Activated T-helper 1 cell treated with Interleukin-2 at 50 U/mL for 16 hours (primary cell): ENCODE measurements at places on chromosomes 4 and X.

- DNase-seq = no peak
Observed at GRCh38 chrX:132576939-132577338, 88.1 kb upstream of the MBNL3 start.

- DNase-seq = no peak
Observed at GRCh38 chr4:61041527-61041926, 158.6 kb upstream of the ADGRL3 start.

- no peak for DNase-seq
Observed at GRCh38 chr4:75876218-75876617, 26.0 kb downstream of the PPEF2 start.

DNA sequence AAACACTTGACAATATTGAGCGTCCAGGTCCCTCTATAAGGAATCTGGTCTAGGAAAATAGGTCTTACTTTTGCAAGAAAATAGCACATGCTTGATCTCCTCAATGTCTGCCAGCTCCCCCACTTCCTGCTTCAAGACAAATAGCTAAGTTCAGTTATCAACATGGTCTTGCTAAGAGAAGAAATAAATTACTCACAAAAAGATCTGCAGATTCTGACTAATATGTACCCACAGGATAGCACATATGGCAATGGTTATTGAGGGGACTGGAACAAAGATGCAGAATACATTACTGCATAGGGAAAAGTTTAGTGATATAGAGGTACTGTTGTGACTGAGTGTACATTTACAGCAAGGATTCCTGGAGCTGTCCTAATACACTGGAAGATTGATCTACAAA, 457.5 kb upstream of the GRID2 start:
- no peak for DNase-seq

DNA sequence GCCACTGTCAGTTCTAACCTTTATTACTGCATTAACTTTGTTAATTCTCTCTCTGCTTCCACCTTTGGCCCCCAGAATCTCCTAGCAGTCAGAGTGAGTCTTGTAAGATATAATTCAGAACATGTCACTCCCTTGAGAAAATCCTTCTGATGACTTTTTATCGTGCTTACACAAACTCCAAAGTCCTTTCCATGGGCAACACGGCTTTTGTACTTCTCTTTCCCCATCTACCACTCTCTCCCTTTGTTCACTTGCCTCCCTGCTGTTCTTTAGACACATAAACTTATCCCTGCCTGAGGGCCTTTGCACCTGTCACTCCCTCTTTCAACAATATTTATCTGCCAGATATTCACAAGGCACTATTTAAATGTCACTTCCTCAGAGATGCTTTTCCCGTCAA, 64.8 kb downstream of the MAOB start:
- no peak for DNase-seq

DNA sequence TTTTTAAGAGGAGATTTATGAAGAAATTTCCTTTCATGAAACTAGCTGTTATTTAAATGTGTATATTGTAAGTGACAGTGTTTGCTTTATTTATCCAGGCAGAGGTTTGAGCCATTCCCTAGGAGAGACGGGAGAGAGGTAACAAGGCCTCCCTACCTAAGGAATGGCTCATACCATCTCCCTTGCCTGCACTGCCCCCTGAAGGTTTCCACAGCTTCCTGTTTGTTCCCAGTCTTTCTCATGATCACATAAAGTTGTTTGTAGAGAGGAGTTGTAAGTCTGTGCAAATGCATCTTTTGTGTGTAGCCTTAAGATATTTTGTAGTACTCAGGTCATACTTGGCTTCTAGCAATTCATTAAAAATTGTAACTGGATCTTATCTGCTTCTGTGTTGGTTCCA, 1504.5 kb upstream of the PCDH10 start:
- no peak for DNase-seq

DNA sequence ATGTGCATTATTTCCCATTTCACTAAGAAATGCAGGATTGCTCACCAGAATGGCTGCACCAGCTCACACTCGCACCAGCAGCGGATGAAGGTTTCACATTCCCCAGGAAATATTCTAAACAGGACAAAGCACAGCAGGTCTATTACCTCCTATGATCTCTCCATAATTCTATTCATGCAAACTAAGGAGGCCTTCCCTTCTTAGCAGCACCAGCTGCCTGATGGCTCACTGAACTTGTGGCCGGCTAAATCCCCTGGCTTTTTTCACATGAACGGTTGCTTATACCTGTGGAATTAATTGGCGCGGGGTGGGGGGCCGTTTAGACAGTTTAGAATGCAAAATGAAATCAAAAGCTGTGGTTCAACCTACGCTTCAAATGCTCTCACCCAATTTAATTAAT, 73.5 kb upstream of the SRD5A3 start:
- DNase-seq = no peak

DNA sequence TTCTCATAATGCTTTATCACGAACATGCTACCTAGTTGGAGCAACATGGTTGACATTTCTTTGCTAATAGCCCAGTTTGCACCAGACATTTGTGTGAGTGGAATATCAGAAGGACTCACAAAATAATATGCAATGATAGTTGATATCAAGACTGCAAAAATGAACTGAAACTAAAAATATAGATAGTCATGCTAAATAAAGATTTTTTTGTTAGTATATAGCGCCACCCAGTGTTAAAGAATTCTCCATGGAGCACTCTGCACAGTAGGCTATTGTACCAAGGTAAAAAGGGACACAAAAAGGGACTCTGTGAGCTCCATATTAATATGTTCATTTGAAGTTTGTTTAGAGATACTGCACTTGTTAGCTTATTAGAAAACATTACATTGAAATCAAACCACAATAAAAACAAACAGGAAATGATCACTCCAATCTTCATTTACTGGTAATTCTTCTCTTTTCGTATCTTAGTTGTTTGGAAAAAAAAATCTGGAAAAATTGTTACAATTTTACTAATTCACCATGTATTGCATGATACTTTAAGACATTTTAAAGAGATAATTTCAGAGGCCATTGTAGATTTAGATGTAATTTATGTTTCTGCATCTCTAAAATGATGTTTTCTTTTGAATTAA, 1509.6 kb downstream of the ADGRL3 start:
- no peak for DNase-seq

- DNase-seq = no peak
Observed at GRCh38 chr4:183723561-183724228, 64.6 kb downstream of the TRAPPC11 start.

DNA sequence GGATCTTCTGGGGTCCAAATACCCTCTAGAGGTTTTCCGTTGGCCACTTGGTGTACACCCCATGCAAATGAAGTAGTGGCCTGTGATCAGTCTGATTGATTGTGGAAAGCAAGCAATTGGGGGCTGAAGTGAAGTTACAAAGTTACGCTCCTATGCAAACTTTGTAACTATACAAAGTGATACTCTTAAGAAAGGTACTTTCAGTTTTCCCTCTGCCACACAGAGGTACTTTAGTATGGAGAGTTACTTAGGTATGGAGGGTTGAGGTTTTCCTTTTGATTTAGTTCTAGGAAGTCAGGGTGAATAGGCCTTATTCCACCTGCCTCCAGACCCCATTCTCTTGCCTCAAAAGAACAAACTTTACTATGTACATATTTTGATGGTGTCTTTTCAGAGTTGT, 28.7 kb downstream of the STAG2 start:
- no peak for DNase-seq

GRCh38 chrX:135520022-135520552, 373 bp upstream of the INTS6L start:
- no peak for DNase-seq

DNA sequence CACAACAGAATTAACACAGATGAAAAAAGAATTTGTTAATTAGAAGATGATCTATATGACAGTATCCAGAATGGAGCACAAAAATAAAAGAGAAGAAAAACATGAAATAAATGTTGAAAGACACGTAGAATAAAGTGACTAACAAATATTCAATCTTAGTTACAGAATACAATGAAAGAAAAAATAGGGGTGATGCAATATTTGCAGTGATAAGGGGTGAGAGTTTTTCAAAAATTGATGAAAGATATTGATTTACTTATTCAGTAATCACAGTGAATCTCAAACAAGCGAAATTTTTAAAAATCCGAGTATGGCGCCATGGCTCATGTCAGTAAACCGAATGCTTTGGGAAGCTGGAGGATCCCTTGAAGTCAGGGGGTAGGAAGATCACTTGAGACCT, 20.2 kb upstream of the RAB28 start:
- DNase-seq = no peak

GRCh38 chr4:177490769-177491168, 48.5 kb upstream of the AGA start:
- no peak for DNase-seq

GRCh38 chr4:86523333-86523732, 70.8 kb upstream of the PTPN13 start:
- DNase-seq = no peak

GRCh38 chrX:131650637-131651410, 107.0 kb downstream of the OR13H1 start:
- DNase-seq = no peak

DNA sequence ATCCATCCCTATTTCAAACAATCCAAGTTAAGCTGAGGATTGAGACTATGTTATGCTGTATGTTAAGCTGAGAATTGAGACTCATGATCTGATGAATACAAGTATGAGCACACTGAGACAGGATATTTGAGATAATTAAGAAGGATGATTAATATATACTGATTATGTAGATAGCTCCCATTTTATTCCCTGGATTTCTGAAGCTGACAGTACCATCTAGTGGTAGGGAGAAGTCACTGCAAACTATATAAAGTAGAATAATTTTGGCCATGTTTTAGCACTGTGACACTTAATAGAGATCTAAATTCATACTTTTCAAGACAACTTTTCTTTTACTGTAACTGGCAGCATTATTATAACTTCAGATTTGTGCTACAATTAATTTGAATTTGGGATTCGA, 63.8 kb upstream of the HPRT1 start:
- DNase-seq = no peak

- no peak for DNase-seq
Observed at GRCh38 chr4:93221771-93222170, 606.8 kb upstream of the ATOH1 start.

DNA sequence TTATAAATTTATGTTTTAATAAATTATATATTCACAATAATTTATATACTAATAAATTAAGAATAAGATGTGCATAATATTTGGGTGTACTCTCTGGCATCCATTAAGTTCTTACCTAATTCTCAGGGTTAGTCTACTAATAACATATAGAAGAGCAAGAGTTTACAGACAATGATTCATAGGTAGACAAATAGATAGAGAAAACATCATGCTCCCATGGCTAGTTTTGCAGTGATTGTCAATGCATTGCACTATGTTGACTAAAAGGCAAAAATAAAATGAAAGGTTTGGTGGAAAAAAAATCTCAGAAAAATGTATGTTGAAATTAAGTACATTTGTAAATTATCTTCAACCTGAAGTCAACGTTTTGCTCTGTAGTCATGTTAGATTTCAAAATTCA, 606.0 kb downstream of the KCTD8 start:
- no peak for DNase-seq

DNA sequence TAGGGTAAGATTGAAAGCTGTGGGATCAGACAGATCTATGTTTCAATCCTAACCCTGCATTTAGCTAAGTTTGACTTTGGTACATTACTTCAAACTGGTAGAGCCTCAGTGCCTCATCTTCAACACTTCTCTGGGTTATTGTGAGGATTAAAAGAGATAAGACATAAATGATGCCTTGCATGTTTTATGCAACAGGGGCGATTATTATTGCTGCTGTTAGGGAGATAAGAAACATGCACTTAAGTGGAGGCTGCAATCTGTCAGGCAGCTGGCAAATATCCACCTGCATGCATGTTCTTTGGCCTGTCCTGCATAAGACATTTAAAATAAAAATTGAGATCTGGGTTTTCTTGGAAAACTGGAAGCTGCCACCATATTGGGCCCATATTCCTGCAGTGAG, 24.6 kb downstream of the UNC5C start:
- DNase-seq = no peak

- no peak for DNase-seq
Observed at GRCh38 chrX:40853004-40853815, 117.9 kb upstream of the MED14 start.

GRCh38 chr4:20532116-20532790, 168.0 kb upstream of the PACRGL start:
- DNase-seq = no peak

GRCh38 chr4:3660086-3660927, 105.9 kb upstream of the ADRA2C start:
- DNase-seq = no peak

DNA sequence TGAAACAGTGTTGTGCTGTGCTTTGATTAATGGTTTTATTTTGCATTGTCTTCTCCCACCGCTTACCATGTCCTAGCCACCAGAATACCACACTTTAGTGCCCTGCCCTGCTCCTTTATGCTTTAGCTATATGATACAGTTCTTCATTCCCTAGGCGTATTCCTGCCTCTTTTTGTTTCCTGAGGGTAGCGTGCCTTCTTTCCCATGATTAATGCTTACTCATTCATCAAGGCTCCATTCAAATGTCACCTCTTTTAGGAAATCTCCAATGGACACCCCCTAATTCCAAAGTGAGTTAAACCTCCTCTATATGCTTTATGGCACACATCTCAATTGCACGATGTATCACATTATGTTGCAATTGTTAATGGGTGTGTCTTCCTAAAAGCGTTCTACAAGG, 46.3 kb downstream of the SPANXD start:
- no peak for DNase-seq

- no peak for DNase-seq
Observed at GRCh38 chr4:15794905-15795304, 16.8 kb downstream of the CD38 start.

DNA sequence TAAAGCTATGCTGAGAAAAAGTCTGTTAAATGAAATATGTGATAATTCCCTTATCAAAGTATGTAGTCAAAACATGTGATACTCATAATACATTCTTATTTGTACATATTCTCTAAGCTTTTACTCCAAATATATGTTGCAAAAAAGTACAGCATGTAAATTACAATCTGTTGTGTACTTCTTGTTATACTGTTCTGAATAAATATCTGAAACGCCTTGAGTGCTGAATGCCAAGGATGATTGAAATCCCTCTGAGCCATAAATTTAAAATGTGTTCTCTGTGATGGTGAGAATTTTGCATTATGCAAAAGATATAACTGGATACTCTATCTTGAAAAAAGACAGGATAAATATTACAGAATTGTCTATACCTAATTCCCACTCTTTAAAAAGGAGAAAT, 1128.0 kb downstream of the STPG2 start:
- DNase-seq = no peak

- DNase-seq = no peak
Observed at GRCh38 chrX:11836284-11836683, 78.2 kb downstream of the MSL3 start.

DNA sequence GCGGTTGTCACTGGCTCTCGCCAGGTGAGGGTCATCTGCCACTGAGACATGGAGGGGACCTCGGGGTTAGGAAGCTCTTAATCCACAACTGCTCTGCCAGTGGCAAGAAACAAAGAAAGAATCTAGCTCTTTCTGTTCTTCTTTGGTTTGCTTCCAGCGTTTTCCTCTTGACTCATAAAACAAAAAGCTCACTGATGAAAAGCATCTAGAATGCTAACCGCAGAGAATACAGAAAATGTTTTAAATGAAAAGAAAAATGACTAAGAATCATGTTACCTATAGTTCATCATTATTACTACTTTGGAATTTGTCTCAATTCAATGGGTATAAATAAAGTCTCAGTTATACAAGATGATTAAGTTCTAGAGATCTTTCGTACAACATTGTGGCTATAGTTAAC, 274.8 kb upstream of the TENM3 start:
- no peak for DNase-seq

GRCh38 chr4:72388521-72388920, 180.5 kb downstream of the ADAMTS3 start:
- DNase-seq = no peak
